ENCODE measurements at places on chromosomes 3 and 15. TPM values are rescaled to one million over a fixed set of nuclear protein-coding genes. Genes with fewer than 3 reads are reported as not detected.

The TMC3 gene
- total RNA-seq = not detected

- no peak for DNase-seq
These were observed 267.0 kb upstream of the GOLIM4 start for GRCh38 chr3:168362661-168363247.

DNA sequence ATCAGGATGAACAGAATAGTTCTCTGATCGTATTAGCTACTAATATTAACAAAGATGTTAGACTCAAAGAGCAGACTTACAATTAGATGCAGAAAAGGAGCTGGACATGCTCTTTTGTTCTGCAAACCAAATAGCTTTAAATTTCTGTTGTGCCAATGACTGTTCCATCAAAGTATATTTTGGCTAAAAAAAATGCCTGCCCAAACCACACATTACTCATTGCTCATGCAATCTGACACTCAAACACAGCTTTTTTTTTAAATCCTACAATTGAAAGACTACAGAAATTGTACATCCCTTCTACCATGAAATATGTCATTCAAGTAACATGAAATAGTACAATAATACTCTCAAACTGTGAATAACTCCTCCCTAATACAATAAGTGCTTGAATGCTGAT, 48.6 kb downstream of the SHOX2 start:
- DNase-seq = no peak

DNA sequence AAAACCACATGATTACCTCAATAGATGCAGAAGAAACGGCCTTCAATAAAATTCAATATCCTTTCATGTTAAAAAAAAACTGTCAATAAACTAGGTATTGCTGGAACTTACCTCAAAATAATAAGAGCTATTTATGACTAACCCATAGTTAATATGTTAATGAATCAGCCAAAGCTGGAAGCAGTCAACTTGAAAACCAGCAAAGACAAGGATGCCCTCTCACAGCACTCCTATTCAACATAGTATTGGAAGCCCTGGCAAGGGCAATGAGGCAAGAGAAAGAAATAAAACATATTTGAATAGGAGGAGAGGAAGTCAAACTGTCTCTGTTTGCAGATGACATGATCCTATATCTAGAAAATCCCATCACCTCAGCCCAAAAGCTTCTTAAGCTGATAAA, 456.1 kb downstream of the OCA2 start:
- DNase-seq = no peak

GRCh38 chr15:78685925-78686324, 44.9 kb upstream of the CHRNB4 start:
- DNase-seq = no peak
